ENCODE measurements at places on chromosomes 3 and 15.

DNA sequence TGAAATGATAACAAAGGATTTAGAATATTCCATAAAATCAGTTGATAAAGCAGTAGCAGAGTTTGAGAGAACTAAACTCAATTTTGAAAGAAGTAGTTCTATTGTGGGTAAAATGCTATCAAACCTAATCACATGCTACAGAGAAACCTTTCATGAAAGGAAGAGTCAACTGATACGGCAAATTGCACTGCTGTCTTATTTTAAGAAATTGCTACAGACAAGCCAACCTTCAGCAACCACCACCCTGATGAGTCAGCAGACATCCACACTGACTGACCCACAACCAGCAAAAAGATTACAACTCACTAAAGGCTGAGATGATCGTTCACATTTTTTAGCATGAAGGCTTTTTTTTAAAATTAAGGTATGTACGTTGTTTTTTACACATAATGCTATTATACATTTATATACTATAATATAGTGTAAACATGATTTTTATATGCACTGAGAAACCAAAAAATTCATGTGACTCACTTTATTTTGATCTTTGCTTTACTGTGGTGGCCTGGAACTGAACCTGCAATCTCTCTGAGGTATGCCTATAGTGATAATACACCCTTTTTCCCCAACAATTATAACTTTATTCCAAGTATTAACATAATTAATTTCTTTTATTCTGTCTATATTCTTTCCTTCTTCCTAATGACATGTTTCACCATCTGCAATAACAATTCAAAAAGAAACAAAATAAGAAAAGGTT, 109.9 kb downstream of the TBC1D5 start:
- DNase-seq = no peak

GRCh38 chr3:58609990-58610389, 32.8 kb upstream of the FAM107A start:
- no peak for DNase-seq

DNA sequence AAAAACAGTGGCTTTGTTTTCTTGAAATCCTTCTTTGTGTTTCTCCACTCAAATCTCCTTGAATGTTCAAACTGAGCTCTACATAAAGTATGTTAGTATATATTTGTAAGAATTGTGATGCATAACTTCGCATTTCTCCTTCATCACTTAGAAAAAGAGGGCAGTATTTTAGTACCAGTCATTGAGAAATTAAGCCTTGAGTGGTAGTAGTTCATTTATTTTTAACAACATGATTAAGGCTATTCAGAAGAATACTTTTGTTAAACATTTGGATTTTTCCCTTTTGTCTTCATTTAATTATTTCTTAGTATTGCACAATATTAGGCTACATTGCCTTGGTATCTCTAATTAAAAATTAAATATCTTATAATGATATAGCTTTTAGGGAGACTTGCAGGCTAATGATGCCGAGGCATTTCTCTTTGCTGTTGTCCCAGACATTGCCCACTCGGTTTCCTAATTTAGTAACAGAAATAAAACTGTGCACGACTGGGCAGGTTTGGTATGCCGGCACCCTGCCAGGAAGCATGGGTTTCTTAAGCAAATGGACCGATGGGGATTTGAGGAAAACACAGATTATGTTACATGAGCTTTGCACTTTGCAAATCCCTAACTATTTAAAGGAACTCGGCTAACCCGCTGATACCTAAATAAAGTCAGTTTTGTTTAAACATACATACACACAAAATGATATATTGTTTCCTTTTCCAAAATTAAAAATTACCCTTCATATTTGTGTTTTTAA, 54.7 kb downstream of the LRRC28 start:
- no peak for DNase-seq

- no peak for DNase-seq
Measured at GRCh38 chr15:42285034-42285433, 11.8 kb upstream of the TMEM87A start.

DNA sequence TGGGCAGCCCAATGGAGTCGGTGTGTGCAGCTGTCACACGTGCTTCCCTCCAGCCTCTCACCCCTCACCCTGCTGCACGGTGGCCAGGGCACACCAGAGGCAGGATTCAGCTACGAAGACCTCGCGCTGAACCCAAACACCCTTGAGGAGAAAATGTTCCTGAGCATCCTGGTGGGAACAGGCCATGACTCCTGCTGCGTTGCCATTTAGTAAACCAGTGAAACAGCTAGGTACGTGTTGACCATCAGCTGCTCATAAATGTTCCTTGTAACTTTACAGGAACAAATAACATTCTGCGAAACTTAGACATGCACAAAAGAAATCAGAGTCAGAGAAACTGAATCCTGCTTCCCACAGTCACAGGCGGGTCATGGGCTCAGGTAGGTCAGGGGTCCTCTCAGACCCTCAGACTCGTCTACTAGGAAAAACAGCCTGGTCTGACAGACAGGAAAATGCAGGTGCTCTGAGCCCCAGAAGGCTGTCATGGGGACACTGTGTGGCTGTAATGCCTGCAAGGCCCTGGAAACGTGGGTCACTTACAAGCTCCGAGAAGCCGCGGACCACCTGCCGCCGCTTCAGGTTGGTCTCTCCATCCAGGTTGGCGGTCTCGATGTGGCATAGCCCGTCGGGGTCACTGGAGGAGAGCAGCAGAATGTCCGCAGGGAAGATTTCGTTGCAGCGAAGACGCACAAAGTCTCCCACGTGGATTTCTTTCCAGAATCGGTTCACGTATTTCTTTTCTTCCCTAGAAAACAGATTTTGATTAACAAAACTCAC, 82.5 kb downstream of the ATP10A start:
- DNase-seq = no peak

DNA sequence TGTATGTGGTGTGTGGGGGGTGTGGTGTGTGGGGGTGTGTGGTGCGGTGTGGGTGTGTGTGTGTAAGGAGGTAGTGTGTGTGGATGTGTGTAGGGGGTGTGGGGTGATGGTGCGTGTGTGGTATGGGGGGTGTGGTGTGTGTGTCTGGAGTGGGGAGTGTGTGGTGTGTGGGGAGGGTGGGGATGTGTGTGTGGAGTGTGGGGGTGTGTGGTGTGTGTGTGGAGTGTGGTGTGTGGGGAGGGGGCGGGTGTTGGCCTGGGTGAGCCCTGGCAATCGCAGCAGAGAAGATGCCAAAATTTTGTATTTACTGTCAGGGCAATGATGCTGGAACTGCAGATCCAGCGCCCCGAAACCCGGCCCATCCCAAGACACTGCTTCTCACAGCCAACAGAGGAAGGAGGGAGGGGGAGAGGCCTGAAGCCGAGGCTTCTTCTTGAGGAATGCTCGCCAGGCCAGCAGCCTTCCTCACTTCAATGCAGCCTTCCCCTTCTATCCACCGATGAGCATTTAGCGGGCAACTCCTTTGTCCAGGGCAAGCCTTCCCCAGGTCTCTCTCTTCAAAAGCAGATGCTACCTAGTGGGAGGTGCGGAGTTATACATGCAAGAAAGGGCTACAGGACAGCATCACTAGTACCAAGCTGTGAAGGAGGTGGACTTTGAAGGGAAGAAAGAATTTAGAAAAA, 11.9 kb upstream of the SRP14 start:
- DNase-seq = no peak

GRCh38 chr3:67000009-67000408, 1.9 kb downstream of the KBTBD8 start:
- peak; percentile 70 for DNase-seq
